ENCODE measurements at places on chromosomes 5 and 9.

GRCh38 chr9:110156902-110157301 is 51.1 kb downstream of the C9orf152 start:
- H3K27me3 ChIP-seq: no peaks in the 10 kb centered on the region
- peak overlapping the region; percentile 89 for H3K27ac ChIP-seq
- peaks cover 99% of the 10 kb centered on the region for H3K4me1 ChIP-seq

DNA sequence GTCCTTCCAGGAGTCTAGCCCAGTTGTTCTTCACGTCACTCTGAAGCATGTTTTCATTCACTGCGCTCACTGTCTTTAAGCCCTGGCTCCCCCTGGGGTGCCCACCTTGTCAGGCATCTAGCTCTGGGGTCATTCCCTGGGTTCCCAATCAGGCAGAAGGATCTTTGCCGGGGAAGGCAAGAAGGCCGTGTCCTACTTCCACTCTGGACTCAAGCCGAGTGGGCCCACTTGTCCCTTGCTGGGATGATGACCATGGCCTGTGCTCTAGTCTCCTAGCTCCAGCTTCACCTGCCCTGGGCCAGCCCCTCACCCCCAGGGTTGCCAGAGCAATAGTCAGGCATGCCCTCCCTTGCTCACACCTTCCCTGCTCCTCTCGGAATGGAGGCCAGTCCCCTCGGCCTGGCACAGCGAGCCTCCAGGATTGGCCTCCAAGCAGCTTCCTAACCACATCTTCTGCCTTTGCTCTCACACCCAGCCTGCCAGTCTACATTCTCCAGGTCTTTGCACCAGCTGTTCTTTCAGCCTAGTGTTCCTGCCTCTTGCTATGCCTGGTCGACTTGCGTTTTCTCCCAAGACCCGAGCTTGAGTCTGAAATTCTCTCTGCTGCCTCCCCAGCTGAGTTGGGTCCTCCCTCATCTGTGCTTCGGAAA is 32.2 kb upstream of the PSD2 start:
- no peak for DNase-seq
- no peak overlapping the region for H3K27ac ChIP-seq
- H3K27me3 ChIP-seq: peaks cover 28% of the 10 kb centered on the region
- H3K4me1 ChIP-seq: peaks cover 18% of the 10 kb centered on the region
- no peaks in the 10 kb centered on the region for H3K36me3 ChIP-seq

- H3K27ac ChIP-seq: no peak overlapping the region
- H3K27me3 ChIP-seq: no peaks in the 10 kb centered on the region
- no peaks in the 10 kb centered on the region for H3K36me3 ChIP-seq
- no peaks in the 10 kb centered on the region for H3K4me1 ChIP-seq
These were observed 25.2 kb upstream of the ENTREP1 start for GRCh38 chr9:69299826-69300225.

DNA sequence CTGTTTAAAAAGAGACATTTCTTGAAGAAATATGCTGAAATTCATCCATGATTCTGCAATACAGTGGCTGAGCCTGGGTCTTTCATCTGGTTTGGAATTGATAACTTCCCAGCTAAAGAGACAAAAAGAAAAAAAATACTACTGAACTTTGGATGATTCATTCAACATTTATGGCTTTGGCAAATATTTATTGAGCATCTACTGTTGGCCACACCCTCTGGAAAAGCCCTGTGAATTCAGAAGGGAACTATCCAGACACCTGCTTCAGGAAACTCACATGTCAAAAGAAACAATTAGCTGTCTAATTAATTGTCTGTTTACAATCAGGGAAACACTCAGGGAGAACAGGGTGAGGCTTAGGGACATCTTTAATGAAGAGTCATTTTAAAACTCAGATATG is 17.8 kb upstream of the ZNF622 start:
- no peak for DNase-seq
- H3K36me3 ChIP-seq: peaks cover 12% of the 10 kb centered on the region
- H3K4me1 ChIP-seq: peaks cover 8% of the 10 kb centered on the region
- H3K4me3 ChIP-seq: no peak overlapping the region
- H3K27ac ChIP-seq: no peak overlapping the region

DNA sequence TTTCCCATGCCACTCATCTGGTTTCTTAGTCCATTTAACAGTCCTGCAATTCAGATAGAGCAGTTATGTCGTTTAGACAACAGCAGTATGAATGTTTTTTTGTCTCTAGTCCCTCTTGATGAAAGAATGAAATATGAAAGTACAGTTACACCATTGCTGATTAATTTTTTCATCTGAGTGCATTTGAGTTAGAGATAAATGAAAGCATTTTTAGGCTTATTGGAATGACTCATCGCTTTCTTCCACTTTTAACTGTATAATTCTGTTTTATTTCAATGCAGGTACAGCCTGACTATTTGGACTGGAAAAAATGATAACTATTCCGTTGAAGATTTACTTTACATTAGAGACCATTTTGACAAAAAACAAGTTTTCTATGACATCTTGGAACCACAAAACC is 28.7 kb downstream of the ANKRD34B start:
- no peaks in the 10 kb centered on the region for H3K36me3 ChIP-seq
- no peaks in the 10 kb centered on the region for H3K4me1 ChIP-seq
- H3K27me3 ChIP-seq: peaks cover 4% of the 10 kb centered on the region
- no peak overlapping the region for H3K27ac ChIP-seq
- H3K4me3 ChIP-seq: no peak overlapping the region

Measured in activated CD8-positive, alpha-beta T cell treated with anti-CD3 and anti-CD28 coated beads, Interleukin-2, amount 10 ng/mL, durations not matched to agents 7 days and 5 days (primary cell).